ENCODE measurements at places on chromosomes 1 and 21. TPM values are rescaled to one million over a fixed set of nuclear protein-coding genes. Genes with fewer than 3 reads are reported as not detected.

Gene VAV3
- 18.6 TPM for total RNA-seq

Gene C1orf122
- 23.5 TPM for total RNA-seq

Gene CD84
- total RNA-seq, result not detected

Gene MACF1
- 629 TPM for total RNA-seq

Gene EXTL1
- total RNA-seq, result under 0.01 TPM

Gene DDAH1
- 63.7 TPM for total RNA-seq

Gene AUNIP
- total RNA-seq, result 4.2 TPM

Gene PDC
- not detected for total RNA-seq

Gene NPPB
- not detected for total RNA-seq

Gene MYOM3
- not detected for total RNA-seq

Gene TRNP1
- total RNA-seq, result 13.3 TPM

Gene TEX38
- total RNA-seq, result not detected

Gene AADACL4
- not detected for total RNA-seq

Measured in vein endothelial cell (primary cell).